AG09309 (cell line): ENCODE measurements at places on chromosomes 16 and 17.

DNA sequence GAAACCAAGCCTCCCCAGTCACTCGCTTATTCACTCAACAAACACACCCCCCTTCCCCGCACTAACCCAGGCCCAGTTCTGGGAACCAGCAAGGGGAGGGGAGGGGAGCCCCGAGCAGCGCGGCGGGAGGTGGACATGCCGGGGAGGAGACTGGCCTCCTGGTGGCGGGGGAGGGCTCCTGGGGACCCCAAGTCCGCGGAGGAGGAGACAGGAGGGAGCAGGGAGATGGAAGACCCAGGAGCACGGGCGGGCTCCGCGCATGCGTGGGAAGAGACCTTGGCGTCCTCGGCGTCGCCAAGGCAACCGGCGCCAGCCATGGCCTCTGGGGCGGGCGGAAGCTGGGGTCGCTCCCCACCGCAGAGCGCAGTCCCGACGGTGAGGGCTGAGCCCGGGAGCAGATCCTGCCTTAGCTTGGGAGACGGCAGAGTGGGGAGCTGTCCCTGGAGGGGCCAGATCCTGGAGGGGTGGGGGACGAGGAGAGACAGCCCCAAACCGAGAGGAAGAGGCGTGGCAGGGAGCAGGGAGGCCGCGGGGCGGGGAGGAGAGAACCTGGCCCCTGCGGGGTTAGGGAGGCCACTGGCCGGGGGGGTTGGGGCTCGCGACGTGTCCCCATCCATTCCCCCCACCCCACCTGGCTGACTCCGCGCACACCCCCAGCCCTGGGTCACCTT lies at the start of gene PRR29:
Gene PRR29, plus strand, starts transcription at position 302 of the 671 bp plus-strand sequence. Its CDS starts 14 bp downstream, at position 316.
- no peak for DNase-seq

DNA sequence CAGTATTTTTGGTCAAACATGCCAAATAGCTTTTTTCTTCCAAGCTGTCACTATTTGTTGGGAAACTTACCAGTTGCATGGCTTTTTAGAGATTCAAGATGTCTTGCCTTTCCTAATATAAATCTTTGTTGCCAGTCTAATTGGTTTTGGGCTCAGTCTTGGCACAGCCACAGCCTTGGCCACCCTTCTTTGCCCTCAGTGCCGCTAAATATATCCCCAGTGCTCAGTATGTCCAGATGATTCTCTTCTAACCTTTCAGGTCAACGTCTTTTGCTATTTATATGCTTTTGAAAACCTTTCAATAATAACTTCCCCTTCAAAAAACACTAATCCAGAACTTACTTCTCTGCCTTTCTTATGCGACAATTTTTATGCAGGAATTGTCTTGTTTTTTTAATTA lies 483.1 kb upstream of the ZFHX3 start:
- DNase-seq: no peak

- no peak for DNase-seq
These were observed 284.4 kb upstream of the FOXF1 start for GRCh38 chr16:86225905-86226371.

DNA sequence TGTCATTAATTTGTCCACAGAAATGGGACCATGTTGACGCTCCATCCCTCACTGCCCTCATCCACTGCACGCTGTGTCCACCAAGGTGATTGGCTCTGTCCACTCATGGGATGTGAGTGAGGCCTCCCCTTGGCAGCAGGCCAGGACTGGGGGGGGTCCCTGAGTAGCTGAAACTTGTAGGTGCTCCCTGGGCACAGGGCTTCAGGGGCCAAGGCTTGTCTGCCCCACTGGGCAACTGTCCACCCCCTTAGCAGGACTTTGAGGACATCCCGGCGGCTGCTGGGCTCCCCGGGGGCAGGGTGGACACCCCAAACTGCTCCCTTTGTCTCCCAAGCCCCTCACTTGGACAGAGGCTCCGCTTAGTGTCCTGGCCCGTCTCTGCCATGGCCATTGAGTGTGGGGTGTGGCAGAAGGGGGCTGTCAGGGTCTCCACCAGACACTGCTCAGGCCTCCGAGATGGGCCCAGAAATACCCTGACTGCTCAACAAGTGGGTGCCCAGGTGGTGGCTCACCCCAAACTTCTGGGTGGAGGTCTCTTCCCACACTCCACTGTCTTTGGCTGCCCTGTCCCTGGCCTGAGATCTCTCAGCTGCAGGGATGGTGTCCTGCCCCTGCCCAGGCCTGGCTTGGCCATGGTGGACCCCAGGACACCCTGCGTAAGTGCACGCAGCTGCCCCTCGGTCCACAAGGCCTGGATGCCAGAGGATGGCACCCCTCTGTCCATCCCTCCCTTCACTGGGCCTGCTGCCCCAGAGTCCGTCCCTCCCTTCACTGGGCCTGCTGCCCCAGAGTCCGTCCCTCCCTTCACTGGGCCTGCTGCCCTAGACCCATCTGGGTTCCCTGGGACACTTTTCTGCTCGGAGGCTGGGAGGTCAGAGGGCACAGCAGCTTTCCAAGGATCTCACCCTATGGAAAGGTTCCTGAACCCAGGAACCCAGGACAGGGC lies 2.9 kb upstream of the RAB40C start:
- DNase-seq: no peak

GRCh38 chr17:17975436-17975835 lies 2.8 kb downstream of the DRC3 start:
- no peak for DNase-seq

DNA sequence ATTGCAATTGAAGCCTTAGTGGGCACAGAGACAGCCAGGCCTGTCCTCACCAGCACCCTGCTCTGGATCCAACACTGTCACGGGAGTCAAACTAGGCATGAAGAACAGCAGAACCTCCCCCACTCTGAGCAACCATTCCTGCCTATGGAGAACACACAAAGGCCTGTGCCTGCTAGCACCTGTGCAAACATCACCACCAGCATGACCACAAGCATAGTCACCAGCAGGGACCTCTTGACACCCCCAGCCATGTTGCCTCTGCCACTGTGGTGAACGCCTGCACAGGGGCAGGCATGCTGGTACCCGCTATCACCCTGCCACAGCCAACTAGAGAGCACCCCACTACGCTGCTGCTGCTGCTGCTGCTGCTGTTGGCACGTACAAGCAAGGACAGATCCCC lies 51.7 kb downstream of the CMC2 start:
- DNase-seq: no peak

GRCh38 chr17:10790491-10791401 lies 13.2 kb downstream of the TMEM238L start:
- DNase-seq: no peak

- no peak for DNase-seq
These were observed 20.9 kb downstream of the GP2 start for GRCh38 chr16:20306401-20306800.

DNA sequence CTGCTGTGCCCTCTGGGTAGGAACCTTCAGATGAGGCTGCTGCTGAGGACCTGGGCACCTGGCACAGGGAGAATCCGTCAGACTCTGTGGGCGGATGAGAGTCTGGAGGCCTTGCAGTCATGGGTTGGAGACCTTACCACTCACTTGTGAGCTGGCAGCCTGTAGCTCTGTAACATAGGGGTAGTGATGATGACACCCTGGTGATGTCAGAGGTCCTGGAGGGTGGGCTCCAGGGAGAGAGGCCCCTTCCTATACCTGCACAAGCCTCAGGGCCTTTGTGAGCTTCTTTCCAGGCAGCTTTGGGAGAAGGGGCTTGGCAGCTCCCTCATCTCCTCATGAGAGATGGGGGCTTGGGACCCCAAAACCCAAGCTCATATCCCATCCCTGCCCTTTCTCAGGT lies 1.6 kb downstream of the MIEF2 start:
- DNase-seq: no peak

- no peak for DNase-seq
These were observed 51.8 kb downstream of the CA10 start for GRCh38 chr17:52106638-52107261.

DNA sequence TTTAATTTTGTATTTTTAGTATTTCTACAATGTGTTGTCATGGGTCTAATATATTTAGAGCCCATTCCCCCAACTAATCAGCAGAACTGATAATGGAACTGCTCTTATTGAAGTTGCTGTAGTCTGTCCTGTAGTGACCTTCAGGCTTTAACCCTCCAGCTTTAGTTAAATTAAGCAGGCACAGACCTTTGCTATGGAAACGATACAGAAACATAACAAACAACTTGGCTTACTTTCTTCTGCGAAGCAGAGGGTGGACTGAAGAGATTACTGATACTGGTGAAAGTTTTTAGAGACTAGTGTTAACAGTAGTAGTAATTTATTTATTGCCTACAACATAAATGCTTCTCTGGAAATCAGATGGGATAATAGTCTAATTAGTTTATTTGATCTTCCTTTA lies 61.4 kb downstream of the NFATC3 start:
- no peak for DNase-seq

DNA sequence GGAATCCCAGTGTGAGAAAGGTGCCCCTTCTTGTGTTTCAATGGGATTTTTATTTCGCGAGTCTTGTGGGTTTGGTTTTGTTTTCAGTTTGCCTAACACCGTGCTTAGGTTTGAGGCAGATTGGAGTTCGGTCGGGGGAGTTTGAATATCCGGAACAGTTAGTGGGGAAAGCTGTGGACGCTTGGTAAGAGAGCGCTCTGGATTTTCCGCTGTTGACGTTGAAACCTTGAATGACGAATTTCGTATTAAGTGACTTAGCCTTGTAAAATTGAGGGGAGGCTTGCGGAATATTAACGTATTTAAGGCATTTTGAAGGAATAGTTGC lies 567 bp downstream of the UBB start:
- no peak for DNase-seq

- DNase-seq: no peak
These were observed 46.8 kb downstream of the BRIP1 start for GRCh38 chr17:61816538-61816937.

DNA sequence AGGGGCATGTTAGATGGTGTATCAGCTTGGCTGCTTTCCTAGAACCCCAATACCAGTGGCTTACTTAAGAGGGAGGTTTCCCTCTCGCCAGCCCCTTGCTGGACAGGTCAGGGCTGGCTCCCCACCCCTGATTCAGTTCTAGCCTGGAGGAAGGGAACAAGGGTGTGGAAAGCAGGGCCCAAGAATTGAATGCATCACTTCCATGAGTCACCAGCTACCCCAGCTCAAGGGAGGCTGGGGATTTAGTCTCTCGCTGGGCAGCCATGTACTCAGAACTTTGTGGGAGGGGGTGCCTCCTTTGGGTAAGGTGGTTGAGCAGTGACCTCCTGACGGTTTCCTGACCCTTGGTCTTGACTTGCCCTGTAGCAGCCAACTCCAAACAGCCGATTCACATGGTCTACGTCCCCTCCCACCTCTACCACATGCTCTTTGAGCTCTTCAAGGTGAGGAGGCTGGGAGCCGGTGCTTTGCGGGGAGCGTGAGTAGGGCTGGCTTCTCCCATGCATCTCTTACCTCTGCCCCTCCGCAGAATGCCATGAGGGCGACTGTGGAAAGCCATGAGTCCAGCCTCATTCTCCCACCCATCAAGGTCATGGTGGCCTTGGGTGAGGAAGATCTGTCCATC lies 12.8 kb downstream of the PDK2 start:
- DNase-seq: no peak
